Activated CD8-positive, alpha-beta T cell treated with anti-CD3 and anti-CD28 coated beads, Interleukin-2, amount 10 ng/mL, durations not matched to agents 7 days and 5 days (primary cell): ENCODE measurements at places on chromosomes 11 and 22.

DNA sequence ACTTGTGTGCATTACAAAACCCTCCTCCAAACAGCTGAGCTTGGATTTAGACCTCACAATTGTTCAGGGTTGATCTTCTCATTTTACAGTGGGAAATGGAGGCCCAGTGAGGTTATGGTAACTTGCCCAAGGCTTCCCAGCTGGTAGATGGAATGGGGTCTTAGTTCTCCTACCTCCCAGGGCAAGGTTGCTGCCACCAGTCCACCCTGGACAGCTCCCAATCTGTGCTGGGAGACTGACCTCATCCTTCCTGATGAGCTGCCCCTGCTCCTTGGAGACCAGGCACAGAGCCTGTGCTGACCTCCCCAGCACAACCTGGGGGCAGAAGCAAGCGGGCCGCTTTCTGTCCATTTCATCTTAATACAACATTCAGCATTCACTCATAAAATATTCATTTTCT is 190.7 kb downstream of the ST3GAL4 start:
- H3K27ac ChIP-seq, result no peak overlapping the region
- H3K4me1 ChIP-seq, result no peaks in the 10 kb centered on the region
- peaks cover 5% of the 10 kb centered on the region for H3K27me3 ChIP-seq
- no peak overlapping the region for H3K4me3 ChIP-seq
- no peaks in the 10 kb centered on the region for H3K36me3 ChIP-seq
- no peak for DNase-seq

- H3K27ac ChIP-seq, result no peak overlapping the region
- no peak overlapping the region for H3K4me3 ChIP-seq
- H3K4me1 ChIP-seq, result peaks cover 39% of the 10 kb centered on the region
- no peak for DNase-seq
- peaks cover 9% of the 10 kb centered on the region for H3K27me3 ChIP-seq
These were observed 11.8 kb downstream of the UPB1 start for GRCh38 chr22:24506802-24507438.

- no peaks in the 10 kb centered on the region for H3K36me3 ChIP-seq
- H3K27ac ChIP-seq, result no peak overlapping the region
- peaks cover 7% of the 10 kb centered on the region for H3K4me1 ChIP-seq
- peak overlapping the region; percentile 48 for H3K4me3 ChIP-seq
- DNase-seq, result peak; percentile 52
These were observed 6.7 kb upstream of the CCDC90B start for GRCh38 chr11:83292709-83293456.

- H3K4me1 ChIP-seq, result no peaks in the 10 kb centered on the region
- no peaks in the 10 kb centered on the region for H3K36me3 ChIP-seq
- H3K27me3 ChIP-seq, result peaks cover 3% of the 10 kb centered on the region
- H3K4me3 ChIP-seq, result no peak overlapping the region
These were observed 135.1 kb upstream of the TTC12 start for GRCh38 chr11:113179181-113179704.

- no peak for DNase-seq
- H3K27me3 ChIP-seq, result peaks cover 5% of the 10 kb centered on the region
- H3K4me1 ChIP-seq, result no peaks in the 10 kb centered on the region
- no peak overlapping the region for H3K27ac ChIP-seq
- H3K4me3 ChIP-seq, result no peak overlapping the region
These were observed 15.4 kb upstream of the MYOD1 start for GRCh38 chr11:17703951-17704350.

DNA sequence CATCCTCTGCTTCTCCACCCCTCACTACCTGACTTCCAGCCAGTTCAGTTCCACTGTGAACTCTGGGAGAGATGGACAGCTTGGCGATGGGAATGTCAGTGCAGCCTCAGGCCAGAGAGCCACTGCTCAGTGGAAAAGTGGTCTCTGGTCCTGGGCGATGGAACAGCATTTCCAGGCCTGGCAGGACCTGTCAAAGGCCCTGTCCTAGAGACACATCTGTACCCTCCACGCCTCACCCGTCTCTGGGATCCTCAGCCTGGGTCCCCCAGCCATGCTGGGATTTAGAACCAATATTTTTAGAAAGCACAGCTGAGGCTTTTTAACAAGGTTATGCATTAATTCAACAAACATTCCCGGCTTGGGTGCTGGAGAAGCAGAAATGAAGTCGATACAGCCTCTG is 165.7 kb downstream of the MN1 start:
- H3K27me3 ChIP-seq, result peaks cover 2% of the 10 kb centered on the region
- H3K36me3 ChIP-seq, result no peaks in the 10 kb centered on the region
- H3K4me3 ChIP-seq, result no peak overlapping the region
- H3K27ac ChIP-seq, result no peak overlapping the region

- no peaks in the 10 kb centered on the region for H3K27me3 ChIP-seq
- peaks cover 7% of the 10 kb centered on the region for H3K4me1 ChIP-seq
- no peak overlapping the region for H3K27ac ChIP-seq
- H3K4me3 ChIP-seq, result no peak overlapping the region
- peak; percentile 38 for DNase-seq
These were observed 60.8 kb upstream of the CCDC179 start for GRCh38 chr11:22920939-22921565.

GRCh38 chr11:4903484-4903883 is at the start of gene OR51A7:
Gene OR51A7 (plus strand): TSS chr11:4903783. CDS start chr11:4907370, 3,587 bp downstream.
- H3K4me1 ChIP-seq, result no peaks in the 10 kb centered on the region
- DNase-seq, result no peak
- H3K4me3 ChIP-seq, result no peak within 1 kb of the TSS
- no peaks in the 10 kb centered on the region for H3K36me3 ChIP-seq
- H3K27me3 ChIP-seq, result no peaks in the 10 kb centered on the region
- H3K27ac ChIP-seq, result no peak within 1 kb of the TSS

DNA sequence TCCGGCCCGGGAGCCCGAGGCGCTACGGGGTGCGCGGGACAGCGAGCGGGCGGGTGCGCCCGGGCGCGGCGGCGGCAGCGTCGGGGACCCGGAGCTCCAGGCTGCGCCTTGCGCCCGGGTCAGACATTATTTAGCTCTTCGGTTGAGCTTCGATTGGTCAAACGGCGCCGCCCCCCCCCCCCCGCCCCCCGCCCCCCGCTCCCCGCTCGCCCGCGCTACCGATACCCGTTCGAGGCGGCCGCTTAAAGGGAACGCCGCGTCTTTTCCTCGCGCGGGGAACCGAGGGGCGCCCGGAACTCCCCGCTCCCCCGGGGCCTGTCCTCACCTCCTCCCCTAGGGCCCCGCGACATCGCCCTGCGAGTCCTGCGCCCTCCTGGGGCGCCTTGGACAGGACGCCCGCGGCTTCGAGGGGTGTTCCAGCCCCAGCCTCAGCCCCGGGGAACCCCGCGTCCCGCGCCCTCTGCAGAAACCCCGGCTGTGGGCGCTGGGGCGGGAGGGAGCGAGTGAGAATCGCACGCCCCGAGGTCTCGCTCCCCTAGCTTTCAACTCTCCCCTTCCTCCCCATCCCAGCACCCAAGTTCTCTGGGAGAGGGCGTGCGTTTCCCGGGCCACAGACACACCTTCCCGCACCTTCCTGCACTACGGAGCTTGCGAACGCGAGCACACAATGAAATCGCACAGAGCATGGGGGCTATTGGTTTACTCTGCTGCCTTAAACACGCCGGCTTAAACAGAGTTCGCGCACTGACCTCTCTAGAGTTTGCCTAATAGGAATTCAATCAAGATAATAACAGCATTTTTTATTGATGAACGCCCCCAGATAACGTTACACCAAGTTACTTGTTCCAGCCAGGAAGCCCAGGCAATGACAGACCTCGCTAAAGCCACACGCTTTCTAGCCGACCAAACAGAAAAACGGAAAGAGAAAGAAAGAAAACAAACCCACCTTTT is at the start of gene BDNF:
Gene BDNF (minus strand): TSS at position 105 of the 951 bp plus-strand sequence. CDS start 41,891 bp downstream, outside the sequence.
- H3K27me3 ChIP-seq, result peaks cover 58% of the 10 kb centered on the region
- DNase-seq, result peak; percentile 20
- peak within 1 kb of the TSS; percentile 70 for H3K4me3 ChIP-seq
- H3K36me3 ChIP-seq, result no peaks in the 10 kb centered on the region

DNA sequence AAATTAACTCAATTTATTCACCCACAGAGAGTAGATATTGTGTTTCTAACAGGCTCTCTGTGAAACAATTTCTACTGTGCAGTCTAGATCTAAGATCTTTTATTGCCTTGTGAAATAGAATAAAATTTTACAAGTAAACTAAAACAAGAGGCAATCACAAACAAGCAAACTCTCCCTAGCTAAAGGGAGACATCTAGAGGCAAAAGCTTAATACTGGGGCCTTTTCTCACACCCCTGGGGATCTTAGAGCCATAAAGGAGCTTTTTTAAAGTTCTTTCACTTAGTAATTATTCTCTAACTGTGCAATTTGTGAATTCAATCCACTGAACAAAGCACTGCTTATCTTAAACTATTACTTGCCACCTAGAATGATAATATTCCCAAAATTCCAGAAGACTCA is 19.7 kb downstream of the ALG9 start:
- DNase-seq, result no peak
- H3K36me3 ChIP-seq, result peaks cover 50% of the 10 kb centered on the region
- H3K4me3 ChIP-seq, result no peak overlapping the region
- no peaks in the 10 kb centered on the region for H3K27me3 ChIP-seq
- no peaks in the 10 kb centered on the region for H3K4me1 ChIP-seq
- no peak overlapping the region for H3K27ac ChIP-seq

DNA sequence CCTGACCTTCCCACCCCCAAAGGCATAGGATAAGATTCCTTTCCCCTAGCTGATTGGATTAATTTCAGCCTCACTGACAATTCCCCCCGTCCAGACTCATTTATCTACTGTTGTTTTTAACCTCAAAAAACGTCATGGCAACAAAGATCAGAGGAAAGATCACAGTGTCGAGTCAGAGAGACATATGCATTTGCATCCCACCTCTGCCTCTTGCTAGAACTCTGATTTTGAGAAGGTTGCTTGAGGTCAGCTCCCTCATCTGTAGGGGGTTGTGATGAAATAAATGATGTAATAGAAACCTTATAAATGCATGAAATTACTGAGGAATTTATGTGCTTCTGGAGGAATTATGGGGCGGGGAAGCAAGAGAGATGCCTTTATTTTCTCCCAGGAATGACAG is 53.3 kb upstream of the SYN3 start:
- H3K4me1 ChIP-seq, result peaks cover 2% of the 10 kb centered on the region
- H3K27ac ChIP-seq, result no peak overlapping the region
- no peaks in the 10 kb centered on the region for H3K27me3 ChIP-seq
- H3K36me3 ChIP-seq, result no peaks in the 10 kb centered on the region
- H3K4me3 ChIP-seq, result no peak overlapping the region

GRCh38 chr11:17013548-17014320 is 480 bp downstream of the PLEKHA7 start:
- H3K4me1 ChIP-seq, result peaks cover 7% of the 10 kb centered on the region
- H3K36me3 ChIP-seq, result no peaks in the 10 kb centered on the region
- H3K27me3 ChIP-seq, result peaks cover 33% of the 10 kb centered on the region
- peak overlapping the region; percentile 21 for H3K27ac ChIP-seq
- peak overlapping the region; percentile 53 for H3K4me3 ChIP-seq

DNA sequence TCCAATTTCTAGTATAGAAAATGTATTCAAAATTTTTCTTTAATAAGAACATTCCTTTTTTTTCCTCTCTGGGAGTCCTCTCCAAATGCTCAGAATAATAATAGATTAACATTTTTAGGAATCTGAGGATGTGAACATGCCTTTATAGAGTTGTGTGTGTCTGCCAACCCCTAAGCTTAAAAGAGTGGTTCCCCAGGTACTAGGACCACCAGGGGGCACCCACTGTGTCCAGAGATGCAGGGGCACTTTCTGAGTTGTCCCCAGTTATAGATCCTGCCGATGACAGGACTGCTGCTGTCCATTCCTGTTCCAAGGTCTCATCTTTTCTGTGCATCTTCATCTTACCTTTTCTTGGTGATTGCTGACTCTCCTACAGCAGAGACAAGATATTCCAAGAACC is 27.0 kb upstream of the MICAL2 start:
- H3K27ac ChIP-seq, result no peak overlapping the region
- peaks cover 2% of the 10 kb centered on the region for H3K36me3 ChIP-seq
- peaks cover 46% of the 10 kb centered on the region for H3K4me1 ChIP-seq
- peaks cover 12% of the 10 kb centered on the region for H3K27me3 ChIP-seq
- no peak overlapping the region for H3K4me3 ChIP-seq
- DNase-seq, result peak; percentile 38

- H3K4me1 ChIP-seq, result no peaks in the 10 kb centered on the region
- DNase-seq, result no peak
- no peak overlapping the region for H3K4me3 ChIP-seq
- no peak overlapping the region for H3K27ac ChIP-seq
- H3K27me3 ChIP-seq, result peaks cover 7% of the 10 kb centered on the region
These were observed 86.6 kb downstream of the PKNOX2 start for GRCh38 chr11:125251214-125251545.

GRCh38 chr11:68550485-68550817 is 89.9 kb downstream of the PPP6R3 start:
- peaks cover 72% of the 10 kb centered on the region for H3K36me3 ChIP-seq
- DNase-seq, result peak; percentile 38
- H3K4me1 ChIP-seq, result peaks cover 46% of the 10 kb centered on the region
- H3K4me3 ChIP-seq, result peak overlapping the region; percentile 41
- peak overlapping the region; percentile 81 for H3K27ac ChIP-seq

DNA sequence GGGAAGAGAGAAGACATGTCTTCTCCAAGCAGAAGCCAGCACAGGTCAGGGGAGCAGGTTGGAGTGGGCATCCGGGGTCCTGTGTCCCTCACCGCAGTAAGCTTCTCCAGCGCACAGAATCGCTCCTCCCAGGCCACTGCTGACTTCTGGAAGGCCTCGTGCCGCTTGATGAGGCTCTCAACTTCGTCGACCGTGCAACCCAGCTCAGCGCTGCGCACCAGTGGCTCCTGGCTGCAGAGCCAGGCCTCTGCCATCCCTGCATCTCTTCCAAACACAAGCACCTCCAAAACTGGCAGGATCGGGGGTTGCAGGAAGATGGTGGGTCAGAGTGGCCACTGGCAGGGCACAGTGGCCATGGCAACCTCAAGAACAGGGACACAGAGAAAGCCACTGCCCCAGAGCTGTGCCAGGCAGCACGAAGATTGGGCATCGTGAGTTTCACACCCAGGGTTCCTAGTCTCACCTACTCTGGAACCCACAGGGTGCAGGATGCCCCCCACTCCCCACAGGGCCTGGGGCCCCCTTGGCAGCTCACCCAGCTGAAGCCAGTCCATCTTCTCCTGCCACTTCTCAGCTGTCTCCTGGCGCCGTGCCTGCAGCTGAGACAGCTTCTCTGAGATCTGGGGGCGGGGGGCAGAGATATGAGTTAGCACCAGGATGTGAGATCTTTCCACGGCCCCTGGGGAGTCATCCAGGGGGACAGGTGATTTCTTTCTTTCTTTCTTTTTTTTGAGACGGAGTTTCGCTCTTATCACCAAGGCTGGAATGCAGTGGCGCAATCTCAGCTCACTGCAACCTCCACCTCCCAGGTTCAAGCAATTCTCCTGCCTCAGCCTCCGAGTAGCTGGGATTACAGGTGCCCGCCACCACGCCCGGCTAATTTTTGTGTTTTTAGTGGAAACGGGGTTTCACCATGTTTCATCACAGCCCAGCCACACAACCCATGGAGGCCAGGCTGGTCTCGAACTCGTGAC is 11.2 kb upstream of the RBM4B start:
- no peaks in the 10 kb centered on the region for H3K27me3 ChIP-seq
- H3K27ac ChIP-seq, result no peak overlapping the region
- H3K4me1 ChIP-seq, result no peaks in the 10 kb centered on the region
- H3K36me3 ChIP-seq, result no peaks in the 10 kb centered on the region
- DNase-seq, result no peak
- no peak overlapping the region for H3K4me3 ChIP-seq

DNA sequence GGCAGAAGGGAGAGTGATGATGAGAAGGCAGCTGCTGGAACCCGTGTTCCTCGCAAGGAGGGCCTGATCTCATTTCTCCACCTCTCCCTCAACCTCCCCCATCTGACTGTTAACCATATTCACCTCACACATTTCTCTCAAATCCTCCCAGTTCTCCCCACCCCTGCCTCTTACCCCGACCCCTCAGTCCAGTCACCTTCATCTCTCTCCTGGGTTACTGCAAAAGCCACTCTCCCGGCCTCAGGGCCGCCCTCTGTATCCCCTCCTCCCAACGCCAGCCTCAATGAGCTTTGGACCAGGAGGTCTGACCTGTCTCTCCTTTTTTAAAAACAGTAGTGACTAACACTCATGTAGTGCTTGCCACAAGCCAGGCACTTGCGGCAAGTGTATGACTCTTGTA is 29.5 kb upstream of the LMO1 start:
- no peak overlapping the region for H3K4me3 ChIP-seq
- H3K27me3 ChIP-seq, result no peaks in the 10 kb centered on the region
- no peaks in the 10 kb centered on the region for H3K36me3 ChIP-seq
- no peak for DNase-seq
- no peaks in the 10 kb centered on the region for H3K4me1 ChIP-seq
